Stimulated activated CD4-positive, alpha-beta T cell treated with anti-CD3 and anti-CD28 coated beads, Interleukin-12 subunit alpha, Interleukin-12 subunit beta, amount 100 ng/mL, for 24 hours (primary cell): ENCODE measurements at places on chromosomes 12 and 14.

- no peak for DNase-seq
These were observed at the start of gene CLEC4D for GRCh38 chr12:8513256-8513655. Gene CLEC4D, plus strand, starts transcription at chr12:8513503. Its CDS starts 230 bp downstream, at chr12:8513733.

DNA sequence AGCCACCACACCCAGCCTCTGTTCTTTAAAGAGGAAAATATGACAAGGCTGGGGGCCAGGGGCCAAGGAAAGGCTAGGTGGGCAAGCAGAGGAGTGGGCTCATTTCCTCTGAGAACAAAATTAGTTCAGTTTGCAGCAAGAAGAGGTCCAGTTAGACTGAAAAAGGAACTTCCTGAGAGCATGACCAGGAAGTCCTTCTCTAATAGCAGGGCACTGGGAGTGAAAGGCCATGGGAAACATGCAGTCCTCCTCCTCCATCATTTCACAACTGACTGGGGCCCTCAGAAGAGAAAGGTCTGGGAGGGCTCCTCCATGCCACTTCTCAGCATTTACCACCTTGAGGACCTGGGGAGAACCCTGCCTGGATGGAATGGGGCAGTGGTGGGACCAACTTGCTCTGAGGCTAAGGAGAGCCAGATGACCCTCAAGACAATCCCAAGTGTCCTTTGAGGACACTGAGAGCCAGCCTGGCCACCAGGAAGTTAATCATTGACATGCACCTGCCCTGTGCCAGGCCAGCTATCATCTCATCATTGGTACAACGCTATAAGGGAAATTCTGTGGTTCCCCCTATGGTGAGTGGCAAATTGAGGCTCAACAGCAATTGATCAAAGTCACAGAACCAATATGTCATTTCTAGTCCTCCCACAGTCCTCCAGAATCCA lies 2.0 kb downstream of the AQP2 start:
- no peak for DNase-seq

GRCh38 chr14:103889313-103890051 lies 38.8 kb upstream of the TDRD9 start:
- DNase-seq, result no peak

- no peak for DNase-seq
These were observed 76.3 kb downstream of the MYRFL start for GRCh38 chr12:69901221-69901905.

DNA sequence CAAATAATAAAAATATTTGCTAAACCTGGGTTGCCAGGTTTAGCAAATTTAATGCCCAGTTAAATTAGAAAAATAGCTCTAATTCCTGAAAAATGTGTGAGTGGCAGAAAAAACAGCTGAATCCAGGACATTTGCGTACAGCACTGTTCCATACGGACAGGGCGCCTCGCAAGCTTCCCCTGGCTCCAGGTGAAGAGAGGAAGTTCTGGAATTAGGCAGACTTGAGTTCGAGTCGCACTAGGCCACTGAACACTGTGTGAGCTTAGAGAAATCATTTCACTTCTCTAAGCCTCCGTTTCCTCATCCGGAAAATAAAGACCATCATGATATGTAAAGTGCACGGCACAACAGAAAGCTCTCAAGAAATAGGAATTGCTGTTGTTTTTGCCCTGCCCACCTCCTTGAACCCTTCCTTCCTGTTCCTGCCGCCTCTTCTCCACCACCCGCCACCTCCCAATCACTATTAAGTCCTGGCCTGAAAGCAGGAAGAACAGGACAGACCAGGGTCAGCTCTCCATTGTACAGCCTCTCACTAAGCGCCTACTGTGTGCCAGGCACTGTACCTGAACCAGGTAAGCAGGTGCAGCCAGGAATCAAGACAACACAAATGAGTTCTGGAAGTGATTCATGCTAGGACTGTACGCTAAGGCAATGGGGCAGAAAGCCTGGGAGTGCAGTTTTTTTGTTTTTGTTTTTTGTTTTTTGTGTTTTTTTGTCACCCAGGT lies 763 bp upstream of the PHETA1 start:
- no peak for DNase-seq

DNA sequence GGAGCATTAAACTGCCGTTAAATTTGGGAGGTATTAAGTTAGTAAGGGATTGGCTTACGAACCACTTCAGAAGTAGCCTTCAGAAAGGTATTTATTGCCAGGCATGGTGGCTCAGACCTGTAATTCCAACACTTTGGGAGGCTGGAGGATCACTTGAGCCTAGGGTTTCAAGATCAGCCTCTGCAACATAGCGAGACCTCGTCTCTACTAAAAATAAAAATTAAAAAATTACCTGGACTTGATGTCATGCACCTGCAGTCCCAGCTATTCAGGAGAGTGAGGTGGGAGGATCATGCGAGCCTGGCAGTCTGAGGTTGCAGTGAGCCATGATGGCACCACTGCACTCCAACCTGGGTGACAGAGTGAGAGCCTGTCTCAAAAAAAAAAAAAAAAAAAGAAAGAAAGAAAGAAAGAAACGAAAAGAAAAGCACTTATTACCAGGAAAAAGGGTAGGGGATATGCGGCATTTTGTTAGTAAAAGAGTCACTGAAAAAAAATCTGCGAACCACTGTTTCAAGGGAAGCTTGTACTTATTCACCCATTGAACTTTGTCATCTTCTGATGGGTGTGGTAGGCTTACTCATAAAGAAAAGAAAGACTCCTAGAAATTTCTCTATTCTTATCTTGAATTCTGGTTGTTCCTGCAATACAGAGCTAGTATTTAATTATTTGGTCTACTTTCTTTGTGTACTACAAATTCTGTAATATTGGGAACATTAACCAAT lies 33.6 kb upstream of the PLEKHA5 start:
- DNase-seq, result no peak

GRCh38 chr14:90795744-90796143 lies 20.5 kb downstream of the TTC7B start:
- DNase-seq, result no peak

DNA sequence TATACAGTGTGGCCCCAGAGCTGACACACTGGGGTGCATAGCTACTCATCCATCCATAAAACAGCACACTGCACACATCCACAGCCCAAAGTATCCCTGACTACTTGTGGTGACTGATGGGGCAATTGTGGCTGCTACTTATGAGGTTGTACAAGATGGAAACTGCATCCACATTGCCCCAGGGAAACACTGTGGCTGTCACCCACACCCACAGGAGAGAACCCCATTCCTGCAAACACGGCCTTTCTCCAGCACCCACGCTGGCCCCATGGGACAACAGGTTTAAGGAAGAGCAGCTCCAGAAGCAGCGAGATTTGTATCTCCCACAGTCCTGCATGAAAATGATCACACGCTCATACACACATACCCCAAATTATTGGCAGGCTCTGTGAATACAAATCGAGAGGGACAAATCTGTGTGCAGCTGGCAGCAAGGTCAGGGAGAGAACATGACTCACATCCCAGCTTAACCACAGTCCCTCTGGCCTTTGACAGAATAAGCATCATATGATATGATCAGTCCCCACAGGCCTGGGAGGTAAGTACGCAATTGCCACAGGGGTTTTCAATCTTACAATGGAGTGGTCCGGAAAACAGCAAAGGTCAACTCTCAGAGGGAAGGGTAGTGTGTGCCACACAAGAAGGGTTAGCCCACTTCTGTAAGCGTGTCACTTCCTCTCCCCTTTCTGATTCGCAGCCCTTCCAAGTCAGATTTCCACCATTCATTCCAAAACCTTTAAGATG lies 61.9 kb downstream of the ESR2 start:
- DNase-seq, result no peak

DNA sequence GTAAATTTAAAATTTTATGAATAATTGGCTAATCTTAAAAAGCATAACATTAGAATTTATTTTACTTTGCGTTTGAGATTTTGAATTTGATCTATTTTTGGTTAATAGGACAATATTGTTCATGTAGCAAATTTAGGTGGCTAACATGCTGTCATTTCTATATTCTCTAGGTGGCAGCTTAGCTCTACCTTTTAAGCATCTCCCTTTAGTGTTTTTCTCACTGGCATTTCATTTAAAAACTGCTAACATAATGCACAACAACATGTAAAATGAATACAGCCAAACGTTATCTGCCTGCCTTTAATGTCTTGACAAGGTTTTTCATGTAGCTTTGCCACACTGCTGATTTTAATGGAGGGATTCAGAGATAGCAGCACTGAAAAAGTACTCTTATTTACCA lies 272.4 kb upstream of the FBXO33 start:
- no peak for DNase-seq

DNA sequence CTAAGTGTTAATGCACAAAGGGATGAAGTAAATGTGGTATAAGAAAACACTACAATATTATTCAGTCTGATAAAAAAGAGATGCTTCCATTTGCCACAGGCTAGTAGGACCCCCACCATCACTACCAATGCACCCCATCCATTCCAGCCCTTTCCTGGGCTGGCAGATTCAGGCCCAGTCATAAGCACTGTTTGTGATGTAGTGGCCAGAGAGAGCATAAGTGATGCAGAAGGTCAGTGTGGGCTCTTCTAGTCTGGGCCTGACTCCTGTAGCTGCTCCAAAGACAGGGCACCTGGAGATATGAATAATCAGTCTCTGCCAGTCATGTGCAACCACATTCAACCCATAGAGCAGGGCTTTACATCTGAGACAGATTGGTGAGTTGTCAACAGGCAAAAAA lies 1294.7 kb downstream of the TMEM121 start:
- no peak for DNase-seq

- DNase-seq, result no peak
These were observed 111.6 kb upstream of the ESRRB start for GRCh38 chr14:76264384-76264783.

DNA sequence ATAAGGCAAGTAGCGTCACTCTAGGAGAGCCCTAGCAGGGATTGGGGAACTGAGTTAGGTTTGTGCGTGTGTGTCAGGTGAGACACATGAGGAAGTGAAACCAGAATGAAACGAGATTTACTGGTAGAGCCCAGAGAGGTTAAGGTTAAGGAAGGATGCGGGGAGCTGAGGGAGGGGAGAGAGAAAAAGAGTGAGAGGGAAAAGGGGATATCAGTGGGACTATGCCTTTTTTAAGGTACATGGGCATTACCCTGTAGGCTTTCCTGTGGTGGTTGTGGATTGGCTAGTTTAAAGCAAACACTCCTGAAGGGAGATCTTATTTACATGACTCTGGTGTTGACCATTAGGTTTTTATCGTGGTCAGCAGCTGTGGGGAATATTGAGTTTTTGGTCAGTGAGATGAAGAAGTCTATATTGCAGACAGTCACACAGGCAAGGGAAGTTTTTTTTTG lies 13.9 kb downstream of the ZDHHC17 start:
- DNase-seq, result no peak

- no peak for DNase-seq
These were observed 100.7 kb downstream of the DUSP16 start for GRCh38 chr12:12461923-12462315.

DNA sequence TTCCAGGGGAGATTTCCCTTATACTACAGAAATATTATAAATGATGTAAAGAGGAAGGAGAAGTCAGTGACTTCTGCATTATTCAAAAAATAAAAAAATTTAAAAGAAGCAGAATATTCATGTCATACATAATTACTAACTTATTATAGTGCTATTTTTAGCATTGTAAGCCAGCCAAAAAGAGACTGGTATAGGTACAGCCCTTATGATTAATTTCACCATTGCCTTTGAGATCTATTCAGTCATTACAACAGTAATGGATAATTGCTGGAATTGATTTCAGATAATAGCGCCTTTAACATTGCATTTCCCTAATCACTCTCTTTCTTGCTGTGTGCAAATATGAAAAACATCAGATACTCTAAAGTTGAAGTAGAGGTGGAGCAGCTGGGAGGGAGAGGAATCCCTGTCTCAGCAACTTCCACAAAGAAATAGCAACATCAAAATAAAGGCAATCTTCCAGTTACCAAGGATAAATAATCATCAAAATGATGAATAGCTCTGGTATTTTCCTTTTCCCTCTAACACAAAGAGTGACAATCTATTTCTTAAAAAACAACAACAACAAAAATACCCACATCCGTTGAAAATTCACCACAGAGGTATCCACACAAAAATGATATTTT lies 71.8 kb upstream of the OVCH1 start:
- DNase-seq, result no peak

- peak; percentile 12 for DNase-seq
These were observed 593 bp downstream of the UNC119B start for GRCh38 chr12:120710805-120711296.

- no peak for DNase-seq
These were observed 48.0 kb downstream of the AKAP6 start for GRCh38 chr14:32377046-32377646.

- DNase-seq, result no peak
These were observed 13.1 kb upstream of the TEX22 start for GRCh38 chr14:105385322-105385637.

- DNase-seq, result peak; percentile 58
These were observed 1.3 kb downstream of the DCAF5 start for GRCh38 chr14:69151458-69152180.

- no peak for DNase-seq
These were observed at the start of gene ZNF385A for GRCh38 chr12:54384591-54385041. Gene ZNF385A, minus strand, starts transcription at chr12:54384733. Its CDS starts 219 bp downstream, at chr12:54384514.

DNA sequence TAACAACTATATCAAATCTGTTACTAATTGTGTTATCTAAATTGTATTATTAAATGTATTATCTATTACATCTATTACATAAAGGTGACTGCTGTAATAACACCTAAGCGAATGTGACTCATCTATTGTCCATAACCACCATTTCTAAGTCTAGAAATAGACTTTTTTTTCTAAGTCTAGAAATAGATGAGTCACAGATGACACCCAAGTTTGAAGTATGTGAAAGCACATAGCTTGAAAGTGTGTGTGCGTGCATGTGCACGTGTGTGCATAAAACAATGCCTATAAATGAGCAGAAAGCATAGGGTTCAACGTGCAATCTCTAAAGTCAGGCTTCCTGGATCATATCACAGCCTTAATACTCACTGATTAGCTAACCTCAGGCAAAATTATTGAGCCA lies 451.3 kb upstream of the USP15 start:
- DNase-seq, result no peak

GRCh38 chr14:56023661-56024081 lies 94.5 kb upstream of the PELI2 start:
- no peak for DNase-seq

DNA sequence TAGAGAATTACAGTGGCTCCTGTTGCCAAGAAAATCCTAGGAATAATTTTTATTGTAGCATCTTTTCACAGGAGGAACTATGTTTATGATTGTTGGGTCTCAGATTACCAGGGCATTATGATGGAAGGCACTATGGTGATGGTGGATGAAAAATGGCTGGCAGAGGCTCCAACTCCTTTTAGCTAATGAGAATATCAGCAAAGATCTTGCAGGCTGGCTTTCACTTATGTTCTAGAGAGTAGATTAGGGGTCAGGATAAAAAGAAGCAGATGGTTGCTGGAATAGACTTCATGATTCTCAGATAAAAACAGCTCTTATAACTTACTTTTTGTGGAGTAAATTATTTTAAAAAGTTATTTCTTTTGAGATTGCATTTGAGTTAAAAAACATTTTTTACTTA lies 501.9 kb downstream of the TRHDE start:
- DNase-seq, result no peak

DNA sequence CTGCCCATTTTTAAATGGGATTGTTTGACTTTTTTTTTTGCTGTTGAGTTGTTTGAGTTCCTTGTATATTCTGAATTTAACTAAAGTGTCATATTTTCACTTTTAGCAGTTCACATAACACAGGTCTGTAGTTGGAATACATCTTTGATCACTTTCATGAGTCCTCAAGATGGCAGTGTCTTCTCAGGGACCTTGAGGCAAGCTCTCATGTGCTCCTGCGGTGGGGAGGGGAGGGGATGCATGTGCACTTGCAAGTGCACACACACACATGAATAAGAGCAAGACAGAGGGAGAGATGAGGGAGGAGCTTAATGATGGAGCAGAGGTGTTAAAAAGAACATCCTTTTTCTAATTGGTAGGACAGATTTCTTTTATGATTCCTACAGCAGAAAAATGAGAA lies 291.4 kb upstream of the OR4E1 start:
- DNase-seq, result no peak
